ENCODE measurements at places on chromosomes 4 and X. TPM values are rescaled to one million over a fixed set of nuclear protein-coding genes. Genes with fewer than 3 reads are reported as not detected.

DNA sequence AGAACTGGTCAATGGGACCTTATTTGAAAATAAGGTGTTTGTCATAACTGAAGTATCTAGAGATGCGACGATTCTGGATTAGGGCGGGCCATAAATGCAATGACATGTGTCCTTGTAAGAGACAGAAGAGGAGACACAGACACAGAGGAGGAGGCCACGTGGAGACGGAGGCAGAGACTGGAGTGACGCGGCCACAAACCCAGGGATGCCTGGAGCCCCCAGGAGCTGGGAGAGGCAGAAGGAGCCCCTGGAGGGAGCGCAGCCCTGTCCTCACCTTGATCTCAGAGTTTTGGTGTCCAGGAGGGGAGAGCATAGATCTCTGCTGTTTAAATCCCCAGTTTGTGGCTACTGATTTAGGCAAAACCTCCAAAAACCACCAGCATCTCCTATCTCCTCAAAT, 5.0 kb downstream of the GTPBP6 start:
- DNase-seq: no peak

- no peak for DNase-seq
Observed at GRCh38 chrX:4876268-4876667, 1162.8 kb upstream of the PRKX start.

DNA sequence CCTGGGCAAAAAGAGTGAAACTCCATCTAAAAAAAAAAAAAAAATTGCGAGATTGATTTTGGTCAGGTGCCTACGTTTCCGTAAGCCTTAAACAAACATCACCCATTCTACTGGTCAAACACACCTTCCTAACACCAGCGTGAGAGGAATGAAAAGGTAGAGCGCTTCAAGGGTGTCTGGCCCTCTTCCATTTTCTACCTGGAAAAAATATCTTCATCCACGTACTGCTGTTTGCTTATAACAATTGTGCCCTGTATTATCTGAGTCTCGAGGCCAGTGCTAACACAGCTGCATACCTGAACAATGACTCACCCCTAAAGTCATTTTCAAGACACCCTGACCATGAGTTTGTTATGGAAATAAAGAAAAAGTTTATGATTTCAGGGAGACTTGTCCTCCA, 13.9 kb downstream of the TMSB4X start:
- peak; percentile 73 for DNase-seq

- no peak for DNase-seq
Observed at GRCh38 chr4:15348236-15348635, 79.6 kb upstream of the C1QTNF7 start.

GRCh38 chr4:118774989-118775388, 60.9 kb downstream of the SEC24D start:
- DNase-seq: peak; percentile 45

DNA sequence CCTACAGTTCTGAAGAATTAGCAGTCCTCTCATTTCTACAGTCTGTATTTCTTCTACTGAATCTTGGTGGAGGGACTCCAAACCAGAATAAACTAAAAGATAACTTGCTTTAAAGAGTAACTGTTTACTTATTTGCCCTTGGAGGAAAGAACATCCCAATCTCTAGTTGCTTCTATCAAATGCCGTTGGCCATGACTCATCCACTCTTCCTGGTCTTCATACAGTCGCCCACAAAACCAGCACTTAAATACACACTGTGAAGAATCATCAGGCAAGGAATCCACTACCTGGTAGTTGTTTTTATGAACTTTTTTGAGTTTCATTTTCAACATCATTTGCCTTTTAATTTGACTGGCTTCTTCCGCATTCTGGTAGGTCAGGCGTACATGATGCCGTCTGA, 14.2 kb downstream of the ZNF518B start:
- no peak for DNase-seq

- DNase-seq: no peak
Observed at GRCh38 chrX:21176921-21177571, 197.2 kb upstream of the CNKSR2 start.

DNA sequence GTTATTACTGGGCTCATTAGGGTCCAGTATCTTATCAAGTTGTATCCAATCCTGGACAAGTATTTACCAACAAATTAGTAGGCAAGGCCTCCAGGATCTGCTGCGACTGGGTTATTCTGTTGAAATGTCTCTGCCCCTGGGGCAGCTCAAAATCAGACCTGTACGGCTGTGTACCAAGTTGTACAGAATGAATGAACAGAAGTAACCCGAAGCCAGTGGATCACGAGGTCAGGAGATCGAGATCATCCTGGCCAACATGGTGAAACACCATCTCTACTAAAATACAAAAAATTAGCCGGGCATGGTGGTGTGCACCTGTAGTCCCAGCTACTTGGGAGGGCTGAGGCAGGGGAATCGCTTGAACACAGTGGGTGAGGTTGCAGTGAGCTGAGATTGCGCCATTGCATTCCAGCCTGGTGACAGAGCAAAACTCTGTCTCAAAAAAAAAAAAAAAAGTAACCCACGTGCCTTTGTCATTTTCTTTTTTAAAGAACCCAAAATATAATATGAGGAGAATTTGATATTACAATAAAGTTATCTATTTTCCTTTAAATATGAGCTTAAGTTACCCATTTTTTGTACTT, 127.3 kb downstream of the CBR4 start:
- DNase-seq: no peak

DNA sequence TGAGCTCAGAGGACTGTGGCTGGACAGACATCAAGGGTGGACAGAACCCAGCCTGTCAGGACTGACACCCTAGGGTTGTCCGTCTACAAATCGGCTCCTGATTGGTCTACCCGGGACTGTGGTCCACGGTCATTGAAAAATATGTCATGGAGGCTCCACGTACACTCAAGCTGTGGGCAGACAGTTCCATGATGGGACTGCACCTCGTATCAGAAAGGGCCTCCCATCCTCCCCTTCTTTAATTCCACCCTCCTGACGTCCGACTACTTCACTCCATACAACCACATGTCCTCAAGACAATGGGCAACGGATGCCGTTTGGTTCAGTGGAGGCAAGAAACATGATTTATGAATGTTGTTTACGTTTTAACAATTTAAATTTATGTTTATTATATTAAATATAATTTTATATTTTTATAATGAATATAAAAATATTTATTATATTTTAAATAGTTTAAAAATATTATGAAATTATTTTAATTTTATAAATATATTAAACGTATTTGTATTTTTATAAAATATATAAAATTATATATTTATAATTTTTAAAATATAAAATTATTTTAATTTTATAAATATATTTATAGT, 58.0 kb upstream of the SHOX start:
- no peak for DNase-seq

- DNase-seq: no peak
Observed at GRCh38 chrX:11148401-11148800, 37.3 kb downstream of the HCCS start.

- no peak for DNase-seq
Observed at GRCh38 chr4:79604152-79604551, 196.1 kb upstream of the GK2 start.

- DNase-seq: no peak
Observed at GRCh38 chr4:7365462-7366179, 69.1 kb downstream of the PSAPL1 start.

GRCh38 chr4:111066447-111066846, 443.6 kb upstream of the PITX2 start:
- no peak for DNase-seq

DNA sequence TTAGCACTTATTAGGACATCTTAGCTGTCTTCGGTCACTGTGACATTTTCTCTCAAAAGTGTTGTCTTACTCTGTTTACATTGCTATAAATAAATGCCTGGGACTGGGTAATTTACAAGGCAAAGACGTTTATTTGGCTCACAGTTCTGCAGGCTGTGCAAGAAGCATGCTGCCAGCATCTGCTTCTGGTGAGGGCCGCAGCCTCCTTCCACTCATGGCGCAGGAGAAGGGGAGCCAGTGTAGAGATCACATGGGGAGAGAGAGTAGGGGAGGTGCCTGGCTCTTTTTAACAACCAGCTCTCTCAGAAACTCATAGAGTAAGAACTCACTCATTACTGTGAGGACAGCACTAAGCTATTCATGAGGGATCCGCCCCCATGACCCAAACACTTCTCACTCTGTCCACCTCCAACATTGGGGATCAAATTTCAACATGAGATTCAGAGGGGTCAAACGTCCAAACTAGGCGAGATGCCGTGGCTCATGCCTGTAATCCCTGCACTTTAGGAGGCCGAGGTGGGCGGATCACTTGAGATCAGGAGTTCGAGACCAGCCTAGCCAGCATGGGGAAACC, 43.5 kb upstream of the HERC6 start:
- no peak for DNase-seq

GRCh38 chrX:11319806-11320520, 26.8 kb downstream of the AMELX start:
- DNase-seq: no peak

DNA sequence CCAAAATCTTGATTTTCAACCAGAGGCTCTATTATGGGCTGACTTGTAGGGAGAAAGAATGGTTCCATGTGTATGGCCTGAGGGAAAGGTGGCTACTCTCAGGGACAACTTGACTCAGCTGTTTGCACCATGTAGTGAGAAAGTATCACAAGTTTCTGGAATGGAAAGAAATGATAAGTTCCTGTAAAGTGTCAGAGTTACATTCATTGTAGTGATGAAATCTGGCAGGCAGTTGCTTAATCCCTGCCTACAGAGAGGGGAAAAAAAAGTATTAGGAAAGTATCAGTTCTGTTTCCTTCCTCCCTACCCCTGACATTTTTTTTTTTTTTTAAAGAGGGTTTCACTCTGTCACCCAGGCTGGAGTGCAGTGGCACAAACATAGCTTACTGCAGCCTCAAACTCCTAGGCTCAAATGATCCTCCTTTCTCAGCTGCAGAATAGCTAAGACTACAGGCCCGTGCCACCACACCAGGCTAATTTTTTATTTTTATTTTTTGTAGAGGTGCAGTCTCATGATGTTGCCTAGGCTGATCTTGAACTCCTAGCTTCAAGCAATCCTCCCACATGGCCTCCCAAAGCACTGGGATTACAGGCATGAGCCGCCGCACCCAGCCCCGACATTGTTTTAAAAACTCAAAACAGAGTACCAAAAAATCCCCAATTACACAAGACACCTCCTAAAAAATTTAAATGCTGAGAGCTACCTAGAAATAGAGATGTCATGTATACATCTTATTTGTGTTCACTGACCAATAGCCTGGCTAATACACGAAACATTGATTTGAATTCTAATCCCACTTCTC, 4.8 kb upstream of the FBXL5 start:
- peak; percentile 24 for DNase-seq

DNA sequence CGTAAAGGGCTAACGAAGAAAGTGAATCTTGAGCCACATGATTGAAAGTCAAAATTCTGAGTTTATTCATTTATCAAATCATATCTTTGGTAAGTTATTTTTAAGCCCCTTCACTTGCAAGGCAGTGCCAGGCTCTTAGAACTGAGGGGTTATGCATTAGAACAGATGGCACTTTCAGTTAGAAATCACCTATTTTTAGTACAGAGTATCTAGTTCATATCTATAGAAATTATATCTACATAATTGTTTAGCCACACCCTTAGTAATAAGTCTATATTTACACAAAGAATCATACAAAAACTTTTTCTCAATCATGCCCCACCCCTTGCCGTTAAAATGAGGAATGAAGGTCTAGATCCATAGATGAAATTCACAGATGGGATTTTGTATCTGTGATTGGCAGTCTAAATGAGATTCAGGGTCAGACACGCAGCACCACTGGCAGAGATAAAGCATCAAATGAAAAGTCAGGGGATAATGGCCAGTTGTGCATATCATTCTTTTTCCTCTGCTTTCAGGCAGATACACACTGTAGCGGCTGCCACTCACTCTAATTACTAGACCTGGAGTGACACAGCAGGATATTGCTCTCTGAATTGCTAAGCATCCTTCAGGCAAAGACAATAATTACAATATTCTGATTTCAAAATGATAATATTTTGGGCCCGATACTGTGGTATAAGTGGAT, 440.5 kb downstream of the MAPK10 start:
- no peak for DNase-seq

GRCh38 chr4:168631241-168632162, 134.7 kb downstream of the PALLD start:
- peak; percentile 72 for DNase-seq

GRCh38 chrX:54921427-54922021, 900 bp downstream of the TRO start:
- peak; percentile 59 for DNase-seq

- DNase-seq: no peak
Observed at GRCh38 chr4:12761694-12762093, 722.4 kb downstream of the RAB28 start.

GRCh38 chr4:53706422-53707032, 115.2 kb upstream of the LNX1 start:
- DNase-seq: peak; percentile 36

- no peak for DNase-seq
Observed at GRCh38 chrX:116384406-116384954, 51.9 kb upstream of the SLC6A14 start.

DNA sequence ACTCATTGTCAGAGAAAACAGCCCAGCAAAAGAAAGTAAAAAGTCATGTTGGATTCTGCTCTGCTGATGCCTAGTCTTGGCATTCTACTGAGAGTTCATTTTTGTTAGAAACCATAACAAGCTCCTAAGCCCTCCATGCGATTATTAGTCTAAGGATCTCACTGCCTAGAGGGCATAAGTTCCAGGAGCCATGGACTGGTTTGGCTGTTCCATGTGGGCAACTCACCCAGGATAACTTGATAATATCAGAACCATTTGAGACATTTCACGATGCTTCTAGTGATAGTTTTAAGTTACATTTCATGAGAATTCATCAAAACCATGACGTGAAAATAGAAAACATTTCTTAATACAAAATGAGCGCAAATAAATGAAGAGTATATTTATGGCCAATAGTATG, 376.8 kb upstream of the GALNT7 start:
- DNase-seq: no peak

Gene LRCH2
- total RNA-seq: 4.7 TPM

Gene SOD3
- not detected for total RNA-seq

Gene LAMTOR3
- 29.1 TPM for total RNA-seq

Gene KLHL4
- 19.3 TPM for total RNA-seq
